HepG2 (cell line): ENCODE measurements at places on chromosomes 5 and 9. TPM values are rescaled to one million over a fixed set of nuclear protein-coding genes. Genes with fewer than 3 reads are reported as not detected.

Gene PITX1
- total RNA-seq: 13.1 and 20.2 TPM in 2 replicates

Gene ACOT12
- total RNA-seq: not detected in 2 replicates

Gene PLGRKT
- 15.8 and 20.2 TPM in 2 replicates for total RNA-seq

GRCh38 chr5:62560786-62561185 lies 17.8 kb upstream of the LRRC70 start:
- H3K4me1 ChIP-seq: no peaks in the 10 kb centered on the region
- H3K27me3 ChIP-seq: no peaks in the 10 kb centered on the region
- no peak for DNase-seq
- no peak overlapping the region for H3K27ac ChIP-seq

GRCh38 chr5:122306461-122306860 lies 5.6 kb upstream of the SNCAIP start:
- H3K4me3 ChIP-seq: no peak overlapping the region
- H3K27me3 ChIP-seq: no peaks in the 10 kb centered on the region
- H3K36me3 ChIP-seq: no peaks in the 10 kb centered on the region
- DNase-seq: no peak
- no peak overlapping the region for H3K27ac ChIP-seq

DNA sequence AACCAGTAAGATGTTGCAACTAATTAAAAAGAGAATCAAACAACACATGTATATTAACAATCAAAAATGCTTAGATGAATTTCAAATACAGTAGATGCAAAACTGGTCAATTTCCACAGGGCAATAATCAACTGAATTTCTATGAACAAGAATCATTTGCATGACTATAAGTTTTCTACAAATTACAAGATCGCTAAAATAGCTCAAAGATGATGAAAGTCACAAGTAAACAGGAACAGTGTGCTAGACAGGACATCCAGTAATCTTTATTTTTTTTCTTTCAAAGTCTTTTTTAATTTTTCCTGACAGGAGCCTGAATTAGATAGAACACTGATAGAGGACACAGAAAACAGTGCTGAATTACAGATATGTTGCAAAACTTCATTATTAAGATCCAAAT lies 608.2 kb upstream of the DAB2 start:
- H3K36me3 ChIP-seq: no peaks in the 10 kb centered on the region
- H3K4me3 ChIP-seq: no peak overlapping the region
- H3K4me1 ChIP-seq: no peaks in the 10 kb centered on the region

GRCh38 chr5:158123595-158123994 lies 264.6 kb upstream of the CLINT1 start:
- no peak for DNase-seq
- no peaks in the 10 kb centered on the region; the same call in 2 of the 3 replicates for H3K27me3 ChIP-seq
- no peaks in the 10 kb centered on the region for H3K4me1 ChIP-seq
- no peaks in the 10 kb centered on the region for H3K36me3 ChIP-seq

- H3K4me3 ChIP-seq: no peak overlapping the region
- no peaks in the 10 kb centered on the region for H3K36me3 ChIP-seq
- no peaks in the 10 kb centered on the region for H3K4me1 ChIP-seq
- no peak overlapping the region for H3K27ac ChIP-seq
- no peak for DNase-seq
- no peaks in the 10 kb centered on the region for H3K27me3 ChIP-seq
Observed at GRCh38 chr5:122436615-122437014, 124.6 kb downstream of the SNCAIP start.

Gene TRPM3
- not detected in 2 replicates for total RNA-seq

Gene DEPDC1B
- total RNA-seq: 51.3 and 78.3 TPM in 2 replicates

Gene SMIM23
- not detected in 2 replicates for total RNA-seq

GRCh38 chr5:82349652-82350051 lies 71.5 kb upstream of the RPS23 start:
- no peak overlapping the region for H3K4me3 ChIP-seq
- H3K4me1 ChIP-seq: peaks cover 22% of the 10 kb centered on the region
- no peaks in the 10 kb centered on the region for H3K27me3 ChIP-seq
- DNase-seq: no peak
- H3K27ac ChIP-seq: no peak overlapping the region

DNA sequence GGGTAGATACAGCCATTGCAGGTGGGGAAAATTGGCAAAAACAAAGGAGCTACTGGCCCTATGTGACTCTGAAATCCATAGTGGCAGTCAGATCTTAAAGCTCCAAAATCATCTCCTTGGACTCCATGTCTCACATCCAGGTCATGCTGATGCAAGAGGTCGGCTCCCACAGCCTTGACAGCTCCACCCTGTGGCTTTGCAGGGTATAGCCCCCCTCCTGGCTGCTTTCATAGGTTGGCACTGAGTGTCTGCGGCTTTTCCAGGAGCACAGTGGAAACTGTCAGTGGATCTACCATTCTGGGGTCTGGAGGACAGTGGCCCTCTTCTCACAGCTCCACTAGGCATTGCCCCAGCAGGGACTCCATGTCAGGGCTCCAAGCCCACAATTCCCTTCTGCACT lies 1190.1 kb downstream of the CDH12 start:
- H3K36me3 ChIP-seq: no peaks in the 10 kb centered on the region
- no peaks in the 10 kb centered on the region for H3K27me3 ChIP-seq
- no peaks in the 10 kb centered on the region for H3K4me1 ChIP-seq
- no peak overlapping the region for H3K4me3 ChIP-seq
- peak; percentile 5 for DNase-seq

DNA sequence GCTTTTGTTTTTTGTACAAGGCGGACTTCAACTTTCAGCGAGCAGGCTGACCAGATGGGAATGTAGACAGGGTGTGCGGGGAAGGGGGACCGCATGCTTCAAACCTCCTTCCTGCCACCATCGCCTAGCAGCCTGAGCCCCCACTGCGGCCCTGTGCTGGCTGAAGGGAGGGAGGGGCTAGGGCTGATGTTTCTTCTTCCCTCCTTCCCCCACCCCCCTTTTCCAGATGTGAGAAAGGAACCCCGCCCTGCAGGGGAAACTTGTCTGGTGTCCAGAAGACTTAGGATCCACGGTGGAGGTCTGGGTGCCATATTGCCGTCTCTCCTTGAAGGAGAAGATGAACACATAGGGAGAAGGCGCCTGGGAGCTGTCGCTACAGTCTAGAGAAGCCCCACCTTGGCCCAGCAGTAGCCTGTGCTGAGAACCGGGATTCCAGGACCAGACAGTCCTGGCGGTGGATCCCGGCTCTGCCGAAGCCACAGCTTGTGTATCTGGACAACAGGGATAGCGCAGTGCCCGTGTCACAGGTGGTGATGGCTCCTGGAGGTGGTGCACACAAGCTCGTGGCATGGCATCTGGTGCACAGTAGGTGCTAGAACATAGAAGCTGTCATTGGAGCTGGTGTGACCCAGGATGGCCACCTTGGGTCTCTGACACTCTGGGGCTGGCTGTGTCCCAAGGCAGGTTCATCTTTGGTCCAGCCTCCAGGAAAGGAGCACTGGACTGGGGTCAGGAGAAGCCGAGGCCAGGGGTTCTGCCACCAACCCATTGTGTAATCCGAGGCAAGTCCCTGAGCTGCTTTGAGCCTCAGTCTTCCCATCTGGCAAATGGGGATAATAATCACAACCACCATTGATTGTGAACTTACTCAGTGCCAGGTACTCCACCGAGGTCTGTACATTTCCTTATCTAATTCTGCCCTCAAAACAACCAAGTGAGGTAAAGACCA lies 205.6 kb downstream of the C9orf50 start:
- peak overlapping the region; percentile 95 for H3K27ac ChIP-seq
- no peaks in the 10 kb centered on the region for H3K36me3 ChIP-seq
- peak overlapping the region; percentile 57; the same call in 1 of the 2 replicates for H3K4me3 ChIP-seq
- peaks cover 1% of the 10 kb centered on the region; the same call in 1 of the 2 replicates for H3K27me3 ChIP-seq

Gene WNT8A
- not detected in 2 replicates for total RNA-seq

DNA sequence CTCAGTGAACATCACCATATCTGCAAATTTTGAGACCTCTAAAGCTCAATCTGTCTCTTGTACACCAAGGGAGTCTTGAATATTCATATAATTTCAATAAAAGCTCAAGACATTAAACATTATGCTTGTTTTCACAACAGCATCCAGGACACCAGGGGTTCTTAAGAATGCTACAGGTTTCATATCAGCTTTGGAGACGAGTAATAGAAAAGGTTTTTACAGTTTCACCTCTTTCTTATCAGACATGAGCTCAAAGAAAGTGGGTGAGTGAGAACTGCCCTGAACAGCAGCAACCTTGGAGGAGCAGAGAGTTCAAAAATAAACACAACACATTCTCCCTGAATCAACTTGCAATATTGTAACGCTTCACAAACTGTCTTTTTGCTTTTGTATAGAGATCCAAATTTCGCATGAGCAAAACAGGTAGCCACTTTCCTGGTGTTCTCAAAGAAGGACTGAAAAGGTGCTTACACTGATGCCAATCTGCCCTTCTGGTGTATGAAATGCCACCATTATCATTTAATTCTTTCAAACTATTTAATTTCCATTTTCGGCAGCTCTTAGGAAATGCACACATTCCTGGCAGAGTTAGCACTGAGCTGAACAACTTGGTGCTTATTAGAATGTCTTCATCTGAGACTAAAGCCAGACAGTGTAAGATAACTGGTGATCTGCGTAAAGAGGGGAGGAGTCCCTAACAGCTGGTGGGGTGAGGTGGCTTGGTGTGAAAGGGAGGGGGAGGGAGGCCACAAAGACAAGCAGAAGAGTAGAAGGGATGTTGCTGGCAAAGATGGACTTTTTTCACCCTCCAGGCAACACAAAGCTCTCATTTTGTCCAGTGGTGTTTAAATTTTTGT lies 535.3 kb downstream of the PDE4D start:
- H3K27me3 ChIP-seq: no peaks in the 10 kb centered on the region; the same call in 1 of the 2 replicates
- H3K27ac ChIP-seq: no peak overlapping the region
- no peaks in the 10 kb centered on the region for H3K4me1 ChIP-seq
- DNase-seq: no peak
- no peaks in the 10 kb centered on the region for H3K36me3 ChIP-seq

DNA sequence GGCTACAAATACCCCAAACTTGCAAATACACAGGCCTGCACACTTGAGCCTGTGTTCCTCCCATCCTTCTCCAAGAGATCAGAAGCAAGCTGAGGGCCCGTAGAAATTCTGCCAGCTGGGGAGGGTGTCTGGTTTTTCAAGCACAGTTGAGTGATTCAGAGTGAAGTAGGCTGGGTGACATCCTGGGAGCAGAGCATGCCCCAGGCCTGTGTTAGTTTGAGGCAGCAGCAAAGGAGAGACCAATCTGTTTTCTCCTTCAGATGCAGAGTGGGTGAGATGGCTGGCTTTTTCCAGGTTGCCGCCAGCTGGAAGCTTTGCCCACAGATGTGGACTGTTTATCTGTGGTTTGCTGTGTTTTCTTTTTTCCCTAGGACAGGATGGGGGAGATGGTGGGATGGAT lies 63.1 kb downstream of the RCL1 start:
- H3K27me3 ChIP-seq: no peaks in the 10 kb centered on the region
- H3K4me3 ChIP-seq: no peak overlapping the region
- H3K4me1 ChIP-seq: peaks cover 7% of the 10 kb centered on the region
- no peak overlapping the region for H3K27ac ChIP-seq
- peaks cover 47% of the 10 kb centered on the region for H3K36me3 ChIP-seq
- no peak for DNase-seq

Gene PTGR1
- total RNA-seq: 15.8 and 22.5 TPM in 2 replicates

- no peak for DNase-seq
- no peaks in the 10 kb centered on the region for H3K27me3 ChIP-seq
- peaks cover 5% of the 10 kb centered on the region; the same call in 1 of the 3 replicates for H3K36me3 ChIP-seq
- H3K4me1 ChIP-seq: peaks cover 21% of the 10 kb centered on the region
Observed at GRCh38 chr9:131116281-131117120, 8.9 kb upstream of the NUP214 start.

- DNase-seq: no peak
- H3K4me1 ChIP-seq: no peaks in the 10 kb centered on the region
- no peak overlapping the region for H3K4me3 ChIP-seq
- H3K27ac ChIP-seq: no peak overlapping the region
- no peaks in the 10 kb centered on the region for H3K27me3 ChIP-seq
- no peaks in the 10 kb centered on the region for H3K36me3 ChIP-seq
Observed at GRCh38 chr5:44260793-44261192, 128.4 kb downstream of the FGF10 start.

GRCh38 chr9:96719521-96719920 lies 58.4 kb downstream of the ZNF510 start:
- H3K4me1 ChIP-seq: peaks cover 24% of the 10 kb centered on the region
- no peak overlapping the region for H3K27ac ChIP-seq
- no peaks in the 10 kb centered on the region for H3K36me3 ChIP-seq
- no peak for DNase-seq
- no peak overlapping the region for H3K4me3 ChIP-seq
- H3K27me3 ChIP-seq: no peaks in the 10 kb centered on the region; the same call in 1 of the 2 replicates

Gene SH3GL2
- total RNA-seq: 0.04 TPM in 1 of 2 replicates, not detected in the other

DNA sequence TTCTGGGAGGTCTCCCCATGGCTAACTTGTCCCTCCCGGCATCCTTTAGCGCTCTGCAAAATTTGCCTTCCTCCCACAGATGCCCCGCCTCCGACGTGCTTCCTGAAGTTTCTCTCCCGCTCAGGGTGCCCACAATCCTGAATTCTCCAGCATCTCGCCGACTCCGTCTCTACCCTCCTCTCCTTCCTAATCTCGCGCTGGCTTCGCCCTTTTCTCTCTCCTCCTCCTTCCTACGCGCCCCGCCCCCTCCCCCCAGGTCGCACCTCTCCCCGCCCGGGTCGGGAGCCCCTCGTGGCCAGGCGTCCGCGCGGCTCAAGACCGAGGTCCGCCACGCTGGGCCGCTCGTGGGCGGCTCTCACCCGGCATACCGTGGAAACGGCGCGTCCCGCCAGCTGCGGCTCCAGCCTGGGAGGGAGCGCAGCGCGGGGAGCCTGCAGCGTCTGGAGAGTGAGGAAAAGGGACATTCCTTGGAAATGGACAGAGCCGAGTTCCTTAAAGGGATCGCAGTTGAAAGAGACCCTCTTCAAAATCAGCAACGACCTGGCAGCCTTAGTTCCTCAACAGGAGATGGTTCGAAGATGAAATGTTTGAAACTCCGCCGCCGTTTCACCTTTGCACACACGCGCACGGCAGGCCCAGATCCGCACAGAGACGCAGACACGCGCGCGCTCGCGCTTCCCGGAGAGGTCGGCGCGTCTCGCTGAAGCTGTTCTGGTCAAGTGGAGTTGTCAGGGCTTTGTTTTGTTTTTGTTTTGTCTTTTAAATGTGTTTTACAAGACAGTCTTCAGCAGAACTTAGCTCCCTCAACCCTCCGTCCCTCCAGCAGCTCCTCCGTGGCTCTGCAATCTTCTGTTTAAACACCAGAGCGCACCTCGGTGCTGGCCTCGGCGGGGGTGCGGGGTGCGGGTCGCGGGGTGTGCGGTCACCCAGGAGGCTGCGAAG lies 5.0 kb upstream of the IRX2 start:
- no peak overlapping the region for H3K27ac ChIP-seq
- H3K4me3 ChIP-seq: no peak overlapping the region
- H3K27me3 ChIP-seq: peaks cover 32% of the 10 kb centered on the region; the same call in 2 of the 3 replicates
- H3K4me1 ChIP-seq: no peaks in the 10 kb centered on the region

- no peak overlapping the region for H3K4me3 ChIP-seq
- H3K27ac ChIP-seq: no peak overlapping the region
- H3K36me3 ChIP-seq: no peaks in the 10 kb centered on the region
- no peak for DNase-seq
Observed at GRCh38 chr5:167671176-167671575, 620.3 kb upstream of the WWC1 start.

GRCh38 chr5:2753452-2754420 lies 2.3 kb upstream of the IRX2 start:
- H3K27ac ChIP-seq: no peak overlapping the region
- no peaks in the 10 kb centered on the region; the same call in none of the 2 replicates for H3K27me3 ChIP-seq
- H3K4me1 ChIP-seq: no peaks in the 10 kb centered on the region
- no peak for DNase-seq
- H3K36me3 ChIP-seq: no peaks in the 10 kb centered on the region
- no peak overlapping the region for H3K4me3 ChIP-seq

Gene KCNN2
- not detected in 2 replicates for total RNA-seq
